Stimulated activated CD8-positive, alpha-beta memory T cell treated with anti-CD3 and anti-CD28 coated beads, Interleukin-7, amount 100 ng/mL, for 4 hours (primary cell): ENCODE measurements at places on chromosomes 2 and 18.

GRCh38 chr18:67232991-67233390 is 283.5 kb downstream of the DSEL start:
- DNase-seq: no peak

DNA sequence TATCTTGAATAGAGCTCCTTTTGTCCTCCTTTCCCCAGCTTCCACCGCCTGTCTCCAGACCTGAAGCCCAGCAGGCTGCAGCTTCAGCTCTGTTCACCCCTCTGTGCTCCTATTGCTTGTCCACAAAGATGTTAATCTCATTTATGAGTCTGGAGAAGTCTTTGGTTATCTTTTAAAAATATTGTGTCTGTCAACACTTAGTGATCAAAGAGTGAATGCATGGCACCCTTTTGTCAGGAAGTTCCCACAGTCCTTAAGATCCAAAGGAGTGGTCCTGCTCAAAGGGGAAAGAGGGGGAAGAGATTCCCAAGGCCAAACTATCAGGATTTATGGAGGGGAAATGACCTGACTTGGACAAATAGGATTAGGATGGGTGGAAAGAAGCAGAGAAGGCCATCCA is 118.9 kb downstream of the ACAA2 start:
- no peak for DNase-seq

DNA sequence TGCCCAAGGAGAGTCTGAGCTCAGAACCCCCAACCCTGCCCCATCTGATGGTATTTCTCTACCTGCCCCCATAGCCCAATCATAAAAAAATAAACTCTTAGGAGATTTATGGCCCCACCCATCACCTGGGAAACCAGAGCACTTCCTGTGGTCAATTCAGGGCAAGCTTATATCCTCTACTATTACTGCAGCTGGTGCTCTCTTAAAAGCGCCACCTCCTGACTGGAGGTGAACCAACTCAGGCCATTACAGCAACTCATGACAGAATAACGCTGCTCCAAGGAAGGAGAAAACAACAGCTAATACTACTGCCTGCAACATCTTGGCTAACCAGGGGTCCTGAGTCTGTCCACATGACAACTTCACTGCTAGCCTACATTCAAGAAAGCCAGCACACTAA is 195.7 kb downstream of the MTCL1 start:
- no peak for DNase-seq

DNA sequence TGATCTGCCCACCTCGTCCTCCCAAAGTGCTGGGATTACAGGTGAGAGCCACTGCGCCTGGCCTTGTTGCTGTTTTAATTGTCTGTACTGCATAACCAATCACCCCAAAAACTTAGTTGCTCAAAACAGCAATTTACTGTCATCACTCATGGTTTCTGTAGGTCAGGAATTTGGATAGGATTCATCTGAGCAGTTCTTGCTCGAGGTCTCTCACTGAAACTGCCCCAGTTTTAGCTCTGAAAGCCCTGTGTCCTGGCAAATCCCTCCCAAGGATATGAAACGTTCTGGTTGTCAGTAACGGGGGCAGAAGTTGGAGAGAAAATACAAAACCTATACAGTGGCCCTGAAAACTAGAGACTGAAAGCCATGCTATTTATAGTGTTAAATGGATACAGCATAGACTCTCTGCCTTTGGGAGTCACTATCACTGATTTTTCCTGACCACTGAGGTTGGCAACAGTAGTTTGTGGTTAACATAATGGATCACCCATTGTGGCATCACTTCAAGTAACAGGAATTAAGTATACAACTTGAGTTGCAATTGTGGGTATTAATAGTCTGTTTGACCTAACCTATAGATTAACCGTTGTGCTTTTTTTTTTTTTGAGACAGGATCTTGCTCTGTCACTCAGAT is 27.2 kb upstream of the ERICH2 start:
- DNase-seq: no peak

GRCh38 chr2:70199320-70199864 is 8.6 kb upstream of the C2orf42 start:
- DNase-seq: no peak
